ENCODE measurements at places on chromosomes 12 and 14.

- peak; percentile 98 for DNase-seq
Observed at GRCh38 chr12:55720894-55721444, 776 bp downstream of the RDH5 start.

GRCh38 chr14:105475269-105476096 is 862 bp downstream of the CRIP2 start:
- DNase-seq = no peak

DNA sequence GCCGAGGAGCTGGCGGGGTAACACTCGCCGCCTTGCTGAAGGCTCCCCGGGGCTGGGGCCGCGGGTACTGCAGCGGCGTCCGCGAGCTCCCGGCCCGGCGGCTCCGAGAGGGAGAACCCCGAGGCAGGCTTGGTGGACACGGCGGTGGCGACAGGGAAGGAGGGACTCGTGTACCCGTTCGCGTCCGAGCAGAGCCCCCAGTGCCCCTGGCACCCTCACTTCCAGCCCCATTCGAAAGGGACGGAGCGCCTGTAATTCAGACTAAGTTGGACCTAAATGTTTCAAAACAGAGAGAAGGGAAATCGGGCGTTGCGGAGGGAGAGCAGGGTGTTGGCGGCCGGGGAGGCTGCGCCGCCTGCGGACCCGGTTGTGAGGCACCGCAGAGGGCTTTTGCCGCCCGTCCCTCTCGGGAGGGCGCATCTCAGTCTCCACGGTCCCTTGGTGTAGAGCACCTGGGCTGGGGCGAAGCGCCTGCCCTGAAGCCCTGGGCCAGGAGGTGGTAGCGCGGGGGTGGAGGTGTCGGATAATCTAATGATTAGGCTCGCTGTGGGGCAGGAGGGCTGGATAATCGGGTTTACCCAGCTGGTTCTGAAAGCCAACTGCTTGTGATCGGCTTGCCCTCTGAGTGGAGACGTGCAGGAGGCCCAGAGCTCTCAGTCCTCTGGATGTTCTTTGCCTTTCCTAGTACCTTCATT is 771 bp downstream of the DAAM1 start:
- DNase-seq = peak; percentile 41

DNA sequence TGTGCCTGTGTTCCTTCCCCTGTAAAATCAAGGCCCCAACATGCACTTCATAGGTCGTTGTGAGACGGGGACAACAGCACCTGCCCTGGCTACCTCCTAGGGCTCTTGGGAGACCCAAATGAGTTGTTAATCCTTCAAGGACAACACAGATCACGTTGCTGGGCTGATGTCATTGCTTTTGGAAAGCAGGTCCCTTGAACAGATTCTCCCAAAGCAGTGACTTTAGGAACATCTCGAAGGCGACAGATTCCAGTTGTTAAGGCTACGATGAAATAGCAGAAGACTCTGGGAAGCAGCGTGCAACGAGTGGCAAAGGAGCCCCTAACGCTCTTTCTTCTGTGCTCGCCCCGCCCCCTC is 26.2 kb upstream of the MAP1LC3B2 start:
- no peak for DNase-seq

DNA sequence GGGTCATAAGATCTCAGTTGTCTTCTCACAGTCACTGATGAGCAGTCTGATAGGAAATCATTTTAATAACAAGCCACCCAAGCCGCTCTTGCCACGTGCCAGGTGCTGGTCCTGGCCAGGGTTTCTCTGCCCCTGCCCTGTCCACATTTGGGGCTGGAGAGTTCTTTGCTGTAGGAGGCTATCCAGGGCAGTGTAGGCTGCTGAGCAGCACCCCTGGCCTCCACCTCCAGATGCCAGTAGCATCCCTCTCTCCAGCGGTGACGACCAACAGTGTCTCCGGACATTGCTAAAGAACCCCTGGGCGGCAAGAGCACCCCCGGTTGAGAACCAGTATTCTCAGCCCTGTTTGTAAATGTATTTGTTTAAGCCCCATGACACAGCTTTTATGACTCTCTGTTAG is 243.7 kb downstream of the GLT1D1 start:
- DNase-seq = no peak

DNA sequence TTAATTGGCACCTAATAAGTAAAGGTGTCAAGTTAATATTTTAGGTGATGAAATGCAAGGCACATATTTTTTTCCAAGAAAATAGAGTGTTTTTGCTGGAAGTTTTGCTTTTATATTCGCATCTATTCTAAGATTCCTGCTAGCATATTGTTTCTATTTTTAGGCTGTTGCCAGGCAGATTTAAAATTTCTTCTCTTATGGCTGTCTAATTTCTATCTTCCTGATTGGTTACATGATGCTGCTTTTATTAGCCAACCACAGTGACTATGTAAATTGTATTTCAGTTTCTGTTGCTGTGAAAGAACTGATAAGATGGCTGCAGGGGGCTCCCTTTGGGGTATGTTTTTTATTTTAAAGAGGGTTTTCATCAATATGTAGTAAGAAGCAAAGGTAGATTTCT is 42.7 kb downstream of the ATF7IP start:
- no peak for DNase-seq

DNA sequence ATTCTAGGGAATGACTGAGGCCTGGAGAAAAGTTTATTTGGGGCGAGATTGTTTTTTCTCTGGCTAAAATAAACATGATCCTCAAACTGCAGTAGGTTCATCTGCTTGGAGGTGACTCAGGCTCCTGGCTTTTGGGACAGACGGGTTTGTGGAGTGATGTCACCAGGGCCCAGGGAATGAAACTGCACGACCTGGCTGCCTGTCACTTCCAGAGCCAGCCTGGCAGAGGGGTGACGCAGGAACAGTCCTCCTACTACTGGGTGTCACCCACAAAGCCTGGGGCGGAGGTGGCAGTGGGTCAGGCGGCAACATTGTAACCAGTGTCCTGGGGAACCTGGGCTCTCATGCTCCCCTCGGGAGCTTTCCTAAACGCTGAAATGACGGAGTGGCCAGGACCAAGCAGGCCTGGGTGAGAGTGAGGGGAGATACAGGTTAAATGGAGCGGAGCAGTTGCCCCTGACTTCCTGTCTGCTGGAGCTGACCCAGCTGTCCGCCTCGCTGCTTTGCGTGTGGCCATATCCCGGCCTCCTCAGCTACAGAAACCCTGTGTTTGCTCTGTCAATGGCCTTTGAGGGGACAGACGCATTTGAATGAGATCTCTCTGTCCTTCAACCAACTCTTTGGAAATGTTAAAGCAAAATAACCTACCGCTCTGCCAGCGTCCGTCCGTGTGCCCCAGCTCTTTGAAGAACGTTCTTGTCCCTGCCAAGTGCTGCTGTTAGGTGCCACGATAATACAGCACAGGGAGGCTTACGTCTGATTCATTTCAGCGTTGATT is 6.5 kb downstream of the HIP1R start:
- DNase-seq = peak; percentile 78

DNA sequence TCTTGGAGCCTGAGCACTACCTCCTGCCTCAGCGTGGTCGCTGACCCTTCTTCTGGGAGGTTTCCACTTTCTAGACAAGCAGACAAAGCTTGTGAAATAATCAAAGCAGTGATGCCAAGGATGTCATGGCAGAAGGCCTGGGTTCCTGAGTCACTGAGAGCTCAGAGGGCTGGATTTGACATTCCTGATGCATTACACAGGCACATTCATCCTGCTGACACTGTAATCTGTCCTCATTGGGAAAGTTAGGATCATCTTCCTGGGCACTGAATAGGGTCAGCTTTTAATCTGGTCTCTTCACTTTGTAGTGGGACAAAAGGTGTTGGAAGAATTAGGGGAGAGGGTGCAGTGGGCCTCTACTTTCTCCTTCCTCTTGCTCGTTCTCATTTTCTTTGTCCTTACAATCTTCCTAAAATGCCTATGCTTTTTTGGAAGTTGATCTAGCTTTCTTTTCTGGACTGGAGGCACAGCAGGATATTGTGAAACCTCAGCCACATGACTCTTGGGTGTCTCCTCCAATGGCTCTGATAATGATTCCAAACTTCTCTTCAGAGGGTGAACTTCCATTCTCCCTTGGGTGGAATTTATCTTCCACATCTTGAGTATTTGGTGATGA is 29.6 kb downstream of the EEA1 start:
- DNase-seq = peak; percentile 99

GRCh38 chr12:105317942-105318621 is 12.4 kb upstream of the C12orf75 start:
- peak; percentile 65 for DNase-seq

DNA sequence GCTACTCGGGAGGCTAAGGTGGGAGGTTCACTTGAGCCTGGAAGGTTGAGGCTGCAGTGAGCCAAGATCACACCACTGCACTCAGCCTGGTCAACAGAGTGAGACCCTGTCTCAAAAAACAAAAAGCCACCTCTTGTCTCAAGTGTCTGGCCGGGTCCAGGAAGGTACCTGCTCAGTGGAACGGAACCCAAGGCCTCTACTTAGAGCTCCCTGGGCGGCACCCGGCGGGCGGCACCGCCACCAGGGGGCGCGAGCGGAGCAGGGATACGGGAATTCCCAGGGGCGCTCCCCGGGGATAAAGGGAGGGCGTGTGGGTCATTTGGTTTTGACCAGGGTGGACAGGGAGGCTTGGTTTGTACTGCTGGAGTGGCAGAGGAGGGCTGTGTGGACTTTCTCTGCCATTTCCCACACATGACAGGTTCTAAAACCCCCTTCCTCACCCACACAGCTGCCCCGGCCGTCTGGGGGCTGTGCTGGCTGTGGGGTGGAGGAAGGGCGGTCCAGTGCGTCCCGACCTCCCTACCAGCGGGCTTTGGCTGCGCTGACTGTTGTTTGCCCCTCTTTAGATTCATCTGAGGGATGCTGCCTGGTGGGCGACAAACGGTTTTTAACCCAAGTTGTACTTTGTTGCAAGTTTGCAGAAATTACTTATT is 91.4 kb downstream of the SETD3 start:
- peak; percentile 55 for DNase-seq

DNA sequence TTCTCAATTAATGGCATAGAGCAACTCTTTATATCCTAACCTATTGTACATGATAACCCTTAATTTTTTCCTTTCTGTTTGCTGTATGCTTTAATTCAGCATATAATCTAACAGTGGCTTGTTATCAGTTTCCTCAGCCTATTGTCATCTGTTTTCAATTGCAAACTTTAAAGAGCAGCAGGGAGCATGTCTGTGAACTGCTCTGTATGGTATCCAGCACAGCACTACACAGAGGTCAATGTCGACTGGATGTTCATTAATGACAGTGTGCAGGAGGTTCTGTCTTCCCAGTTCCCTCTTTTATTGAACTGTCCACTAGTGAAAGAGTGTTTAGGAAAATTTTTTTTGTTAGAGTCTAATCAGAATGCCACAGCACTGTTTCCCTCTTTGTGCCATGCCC is 609.1 kb downstream of the SOX5 start:
- DNase-seq = no peak

DNA sequence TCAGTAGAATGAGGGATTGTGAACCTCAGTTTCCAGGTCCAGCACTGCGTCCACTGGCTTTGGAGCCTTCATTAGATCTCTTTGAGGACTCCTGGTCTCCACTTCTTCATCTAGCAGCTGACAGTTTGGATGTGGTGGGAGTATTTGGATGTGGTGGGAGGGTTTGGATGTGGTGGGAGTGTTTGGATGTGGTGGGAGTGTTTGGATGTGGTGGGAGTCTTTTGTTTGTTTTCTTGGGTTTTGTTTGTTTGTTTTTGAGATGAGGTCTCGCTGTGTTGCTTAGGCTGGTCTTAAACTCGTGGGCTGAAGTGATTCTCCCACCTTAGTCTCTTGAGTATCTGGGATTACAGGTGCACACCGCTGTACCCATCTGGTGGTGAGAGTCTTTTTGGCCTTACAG is 64.7 kb downstream of the IFT43 start:
- no peak for DNase-seq

DNA sequence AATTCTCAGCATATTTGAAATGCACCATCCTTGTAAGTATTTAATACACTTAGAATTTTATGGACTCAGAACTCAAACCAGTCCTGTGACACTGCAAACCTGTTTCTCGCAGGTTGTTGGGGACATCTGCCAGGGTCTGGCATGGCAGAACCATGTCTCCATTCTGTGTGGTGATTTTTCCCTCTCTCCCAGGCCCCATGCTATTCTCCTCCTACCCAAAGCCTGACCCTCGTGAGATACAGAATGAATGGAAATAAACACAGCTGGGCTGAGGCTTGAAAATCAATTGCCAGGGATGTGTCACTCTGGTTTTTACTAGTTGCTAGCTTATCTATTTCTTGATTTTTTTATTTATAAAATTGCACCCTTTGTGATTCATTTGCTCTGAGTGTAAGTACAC is 19.8 kb downstream of the TPH2 start:
- DNase-seq = peak; percentile 18

DNA sequence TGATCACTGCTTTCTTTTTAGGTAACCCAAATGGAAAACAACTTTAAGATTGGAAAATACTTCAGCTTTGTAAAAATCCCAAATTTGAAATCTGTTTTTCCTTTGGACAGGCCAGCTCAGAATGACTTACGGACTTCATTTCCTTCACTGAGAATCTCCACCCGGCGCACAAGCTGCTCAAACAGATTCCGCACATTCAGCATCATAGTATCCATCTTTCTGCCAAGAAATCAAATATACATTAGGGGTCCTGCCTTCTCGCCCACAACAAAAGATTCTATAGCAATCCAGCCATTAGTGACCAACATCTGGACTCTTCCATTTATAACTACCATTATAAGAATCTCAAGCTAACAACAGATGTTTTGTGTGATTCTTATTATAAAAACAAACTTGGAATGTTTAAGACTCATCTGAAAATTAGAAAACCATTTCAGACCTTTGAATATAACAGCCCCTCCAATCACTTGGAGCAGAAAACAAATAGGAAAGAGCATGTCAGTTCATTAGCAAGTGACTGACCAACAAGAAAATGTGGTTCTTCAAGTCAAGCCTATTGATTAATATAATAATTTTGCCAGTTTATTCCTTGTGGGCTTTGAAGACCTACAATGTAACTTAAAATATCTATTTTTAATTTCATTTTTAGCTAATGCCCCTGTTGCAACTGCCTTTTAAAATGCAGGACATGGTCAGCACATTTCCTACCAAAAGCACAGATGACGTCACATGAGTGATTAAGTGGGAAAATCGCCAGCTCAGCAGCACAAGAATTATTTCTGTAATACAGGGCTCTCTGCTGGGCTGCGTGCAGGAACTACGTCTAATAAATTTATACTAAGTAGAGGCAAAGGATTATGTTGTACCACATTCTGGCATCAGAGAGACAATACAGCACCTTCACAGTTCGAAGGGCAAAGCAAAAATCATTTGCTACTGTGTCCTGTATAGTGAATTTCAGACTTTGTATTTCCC is 8.5 kb downstream of the RACGAP1 start:
- peak; percentile 85 for DNase-seq
